Kidney epithelial cell (primary cell): ENCODE measurements at places on chromosomes 2 and 18. TPM values are rescaled to one million over a fixed set of nuclear protein-coding genes. Genes with fewer than 3 reads are reported as not detected.

TUBB8B gene
- not detected in 2 replicates for total RNA-seq

DUSP19 gene
- total RNA-seq = 0.58 and 1.0 TPM in 2 replicates

BBS5 gene
- total RNA-seq = 7.3 and 8.7 TPM in 2 replicates

CYP1B1 gene
- 2.5 and 8.1 TPM in 2 replicates for total RNA-seq

PSME4 gene
- 39.5 and 44.3 TPM in 2 replicates for total RNA-seq

DNAH6 gene
- 0.27 and 0.63 TPM in 2 replicates for total RNA-seq

CPO gene
- total RNA-seq = not detected in 2 replicates

ALPP gene
- not detected in 2 replicates for total RNA-seq

C2orf72 gene
- total RNA-seq = 0.63 and 1.3 TPM in 2 replicates

DAPL1 gene
- total RNA-seq = not detected in 2 replicates

BCL2 gene
- total RNA-seq = 5.2 and 8.4 TPM in 2 replicates

GPBAR1 gene
- total RNA-seq = 0.92 TPM in 1 of 2 replicates, not detected in the other

TXNL1 gene
- 73.7 and 76.1 TPM in 2 replicates for total RNA-seq

SLC9A4 gene
- 2.2 and 3.2 TPM in 2 replicates for total RNA-seq

MTLN gene
- 52.2 and 71.8 TPM in 2 replicates for total RNA-seq

COL3A1 gene
- total RNA-seq = 13.4 and 14.5 TPM in 2 replicates

SP140L gene
- total RNA-seq = 7.9 and 14.2 TPM in 2 replicates

GAD1 gene
- 0.82 and 4.9 TPM in 2 replicates for total RNA-seq

B3GNT2 gene
- total RNA-seq = 15.5 and 16.1 TPM in 2 replicates

IL37 gene
- not detected in 2 replicates for total RNA-seq

AQP12B gene
- total RNA-seq = not detected in 2 replicates

PXDN gene
- total RNA-seq = 287 and 314 TPM in 2 replicates

C2orf80 gene
- total RNA-seq = not detected in 2 replicates

SERPINB4 gene
- not detected in 2 replicates for total RNA-seq

BCL2L11 gene
- total RNA-seq = 13.8 and 17.5 TPM in 2 replicates

TEKT4 gene
- not detected in 2 replicates for total RNA-seq

KANSL3 gene
- 33.2 and 33.3 TPM in 2 replicates for total RNA-seq

NTSR2 gene
- not detected in 2 replicates for total RNA-seq

CD8B2 gene
- not detected in 2 replicates for total RNA-seq

MSTN gene
- total RNA-seq = not detected in 2 replicates

KHK gene
- total RNA-seq = 3.1 and 3.8 TPM in 2 replicates

IL18RAP gene
- 0.07 TPM in 1 of 2 replicates, not detected in the other for total RNA-seq

TPGS2 gene
- total RNA-seq = 185 and 195 TPM in 2 replicates

LOXHD1 gene
- 0.08 and 0.14 TPM in 2 replicates for total RNA-seq

GDF7 gene
- 0.04 and 0.07 TPM in 2 replicates for total RNA-seq

STEAP3 gene
- 38.8 and 45.7 TPM in 2 replicates for total RNA-seq

PID1 gene
- 0.21 and 3.3 TPM in 2 replicates for total RNA-seq

TUBA3E gene
- not detected in 2 replicates for total RNA-seq

CCDC148 gene
- total RNA-seq = 0.68 and 1.0 TPM in 2 replicates

RAB6C gene
- total RNA-seq = 0.04 and 0.34 TPM in 2 replicates
